Retinal pigment epithelial cell (primary cell): ENCODE measurements at places on chromosomes 1 and 21.

DNA sequence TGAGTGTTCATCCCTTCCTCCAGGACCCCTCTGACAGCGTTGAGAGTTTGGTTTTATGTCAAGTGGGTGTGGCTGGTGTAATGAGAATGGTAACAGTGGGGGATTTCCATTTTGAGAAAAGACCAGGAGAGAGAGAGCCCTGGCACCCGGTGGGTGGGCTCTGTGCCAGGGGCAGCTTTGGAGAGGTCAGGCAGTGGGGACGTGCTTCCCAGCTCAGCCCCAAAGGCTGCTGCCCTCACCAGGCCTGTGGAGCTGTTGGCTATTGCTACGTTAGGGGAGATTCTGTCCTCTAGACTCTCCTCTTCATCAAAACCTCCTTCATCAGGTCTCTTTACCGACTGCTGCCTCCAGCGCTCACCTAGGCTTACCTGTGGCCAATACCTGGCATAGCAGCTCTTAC is 176.3 kb downstream of the PTPRU start:
- DNase-seq = no peak

- DNase-seq = peak; percentile 43
Measured at GRCh38 chr21:41283211-41283818, 33.3 kb upstream of the FAM3B start.

DNA sequence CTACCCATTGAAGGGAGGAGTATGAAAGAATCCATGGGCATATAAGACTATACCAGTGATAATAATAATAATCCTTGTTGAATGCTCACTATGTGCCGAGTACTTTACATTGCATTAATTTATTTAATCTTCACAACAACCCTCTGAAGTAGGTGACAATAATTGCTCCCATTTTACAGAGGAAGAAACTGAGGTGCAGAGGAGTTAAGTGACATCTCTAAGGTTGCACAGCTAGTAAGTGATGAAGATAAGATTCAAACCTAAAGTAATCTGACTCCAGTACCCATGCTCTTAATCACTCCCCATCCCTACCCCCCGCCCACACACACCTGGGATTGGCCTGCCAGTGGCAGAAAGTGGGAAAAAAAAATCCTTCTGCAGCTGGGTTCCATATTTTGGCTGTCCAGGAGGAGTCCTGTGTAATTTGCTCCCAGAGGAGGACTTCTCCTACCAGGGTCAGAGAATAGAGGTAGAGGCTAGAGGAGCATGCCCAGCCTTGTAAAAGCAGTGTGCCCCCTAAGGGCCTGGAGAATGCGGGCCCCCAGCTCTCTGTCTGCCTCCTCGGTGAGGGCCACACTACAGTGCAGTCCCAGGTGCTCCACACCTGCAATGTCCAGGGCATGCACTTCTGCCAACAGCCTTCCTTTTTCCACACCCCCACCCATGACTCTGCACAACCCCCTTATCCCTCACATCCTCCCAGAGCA is 57.8 kb downstream of the TMEM53 start:
- DNase-seq = no peak

DNA sequence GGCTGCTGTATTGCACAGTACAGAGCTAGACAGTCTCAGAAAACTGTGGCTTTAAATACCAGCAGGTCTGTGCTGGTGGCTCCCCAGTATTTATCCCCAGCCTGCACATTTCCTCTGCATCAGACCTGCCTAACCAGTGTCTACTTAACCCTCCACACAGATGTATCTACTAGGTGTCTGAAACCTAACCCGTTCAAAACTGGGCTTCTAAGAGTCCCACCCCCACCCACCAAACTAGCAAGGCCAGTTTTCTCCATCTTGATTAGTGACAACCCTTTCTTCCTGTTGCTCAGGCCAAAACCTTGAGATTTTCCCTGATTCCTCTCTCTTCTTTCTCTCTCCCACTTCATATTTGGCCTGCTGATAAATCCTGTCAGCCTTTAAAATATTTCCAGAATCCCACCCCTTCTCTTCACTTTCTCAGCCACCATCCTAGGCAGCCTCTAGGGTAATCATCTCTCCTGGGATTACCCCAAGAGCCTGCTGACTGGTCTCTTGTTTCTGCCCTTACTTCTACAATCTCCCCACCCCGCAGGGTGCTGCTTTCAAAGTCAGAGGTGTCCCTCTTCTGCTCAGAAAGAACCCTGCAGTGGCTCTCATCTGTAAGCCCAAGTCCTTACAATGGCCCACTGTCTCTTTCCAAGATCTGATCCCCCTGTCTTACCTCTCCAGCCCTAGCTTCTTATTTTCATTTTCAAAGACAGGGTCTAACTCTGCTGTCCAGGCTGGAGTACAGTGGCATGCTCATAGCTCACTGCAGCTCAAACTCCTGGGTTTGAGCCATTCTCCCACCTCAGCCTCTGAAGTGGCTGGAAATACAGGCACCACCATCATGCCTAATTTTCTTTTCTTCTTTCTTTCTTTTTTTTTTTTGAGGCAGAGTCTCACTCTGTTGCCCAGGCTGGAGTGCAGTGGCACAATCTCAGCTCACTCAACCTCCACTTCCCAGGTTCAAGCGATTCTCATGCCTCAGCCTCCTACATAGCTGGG is 45.2 kb downstream of the H3-3A start:
- no peak for DNase-seq

- DNase-seq = no peak
Measured at GRCh38 chr1:198132060-198132781, 24.6 kb upstream of the NEK7 start.
